ENCODE measurements at places on chromosomes 4 and X.
A peak's percentile ranks its signal among the peaks of the same experiment; 100 is the strongest.

DNA sequence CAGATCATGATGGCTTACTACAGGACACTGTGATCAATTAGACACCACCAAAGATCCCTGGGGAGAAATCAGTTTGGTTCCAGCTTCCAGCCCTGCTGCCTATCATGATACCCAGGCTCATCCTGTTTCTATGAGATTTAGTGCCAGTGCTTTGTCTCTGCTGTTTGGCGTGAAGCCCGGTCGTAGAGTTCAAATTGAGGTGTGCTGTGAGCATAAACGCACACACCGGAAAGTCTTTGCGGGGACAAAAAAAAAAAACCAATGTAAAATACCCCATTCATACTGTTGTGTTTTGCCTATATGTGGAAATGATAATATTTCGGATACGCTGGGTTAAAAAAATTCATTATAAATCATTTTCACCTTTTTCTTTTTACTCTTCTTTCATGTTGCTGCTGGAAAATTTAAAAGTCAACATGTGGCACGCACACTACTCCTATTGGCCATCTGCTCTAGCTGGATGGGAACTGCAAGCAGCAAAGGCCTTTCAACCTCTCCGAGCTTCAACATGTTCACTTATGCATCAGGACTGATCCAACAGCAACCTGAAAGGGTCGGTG, 607 bp upstream of the DKC1 start:
- no peak for DNase-seq

- DNase-seq, result no peak
Measured at GRCh38 chrX:131217989-131218388, 71.1 kb downstream of the IGSF1 start.

DNA sequence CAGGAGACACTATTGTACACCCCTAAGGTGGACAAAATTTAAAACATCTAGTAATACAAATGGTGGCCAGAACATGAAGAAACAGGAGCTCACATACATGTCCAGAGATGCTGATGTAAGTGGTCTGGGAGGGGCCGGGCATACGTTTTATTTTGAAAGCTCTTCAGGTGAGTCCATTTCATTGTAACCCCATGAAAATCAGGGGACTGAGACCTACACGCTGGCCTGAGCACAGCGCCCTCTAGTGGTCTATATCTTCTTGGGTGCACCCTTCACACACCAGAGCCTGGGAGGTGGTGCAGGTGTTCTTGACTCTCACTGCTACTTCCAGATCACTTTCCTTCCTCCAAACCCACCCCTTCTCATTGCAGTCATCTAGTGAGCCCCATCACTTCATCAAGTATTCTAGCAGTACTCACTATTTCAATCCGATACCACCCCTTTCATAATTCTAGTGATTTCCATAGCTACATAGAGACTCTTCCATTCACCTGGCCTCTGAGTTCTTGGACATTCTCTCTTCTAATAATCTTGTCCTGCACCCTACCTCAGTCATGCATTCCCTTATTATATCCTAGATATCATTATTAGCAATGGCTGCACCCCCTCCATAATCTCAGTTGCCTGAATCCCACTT, 4.3 kb upstream of the TLR6 start:
- DNase-seq, result peak; percentile 71

- no peak for DNase-seq
Measured at GRCh38 chr4:128757712-128758111, 51.8 kb upstream of the JADE1 start.

GRCh38 chr4:154807042-154807630, 26.1 kb downstream of the RBM46 start:
- DNase-seq, result peak; percentile 22

GRCh38 chr4:34732176-34732950, 1512.0 kb downstream of the ARAP2 start:
- DNase-seq, result no peak

- no peak for DNase-seq
Measured at GRCh38 chr4:38980903-38981676, 51.1 kb downstream of the TMEM156 start.

DNA sequence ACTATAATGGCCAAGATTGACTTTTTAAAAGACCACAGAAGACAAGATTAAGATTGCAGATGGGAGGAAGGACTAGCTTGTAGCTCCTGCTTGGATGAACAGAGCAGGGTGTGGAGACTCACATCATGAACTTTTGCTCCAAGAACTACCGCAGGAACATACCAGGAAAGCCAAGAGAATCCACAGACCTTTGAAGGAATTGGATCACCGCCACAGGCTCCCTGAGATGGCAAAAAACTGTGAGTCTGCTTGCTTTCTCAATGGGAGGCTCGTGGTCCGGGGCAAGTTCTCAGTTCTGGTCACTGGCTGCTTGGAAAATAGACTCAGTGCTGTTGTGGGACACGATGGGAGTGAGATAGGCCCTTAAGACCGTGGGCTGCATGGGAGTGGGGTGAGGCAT, 276.6 kb downstream of the CCSER1 start:
- DNase-seq, result no peak

DNA sequence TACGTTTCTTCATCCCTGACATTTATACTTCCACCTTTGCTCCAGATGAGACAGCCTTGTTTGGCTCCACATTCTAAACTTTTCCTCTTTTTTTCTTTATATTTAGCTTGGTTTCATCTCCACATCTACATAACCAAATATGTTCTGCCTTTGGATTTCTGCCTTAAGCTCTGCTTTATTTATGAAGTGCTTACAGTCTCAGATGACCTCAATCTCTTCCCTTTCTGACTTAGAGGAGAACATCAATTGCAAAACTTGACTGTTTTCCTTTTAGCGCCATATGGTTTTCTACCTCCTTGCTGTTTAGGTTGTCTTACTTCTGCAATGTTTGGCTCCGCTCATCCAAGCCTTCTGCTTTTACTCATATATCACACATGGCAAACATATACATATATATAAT, 7.5 kb downstream of the ASB5 start:
- DNase-seq, result no peak

DNA sequence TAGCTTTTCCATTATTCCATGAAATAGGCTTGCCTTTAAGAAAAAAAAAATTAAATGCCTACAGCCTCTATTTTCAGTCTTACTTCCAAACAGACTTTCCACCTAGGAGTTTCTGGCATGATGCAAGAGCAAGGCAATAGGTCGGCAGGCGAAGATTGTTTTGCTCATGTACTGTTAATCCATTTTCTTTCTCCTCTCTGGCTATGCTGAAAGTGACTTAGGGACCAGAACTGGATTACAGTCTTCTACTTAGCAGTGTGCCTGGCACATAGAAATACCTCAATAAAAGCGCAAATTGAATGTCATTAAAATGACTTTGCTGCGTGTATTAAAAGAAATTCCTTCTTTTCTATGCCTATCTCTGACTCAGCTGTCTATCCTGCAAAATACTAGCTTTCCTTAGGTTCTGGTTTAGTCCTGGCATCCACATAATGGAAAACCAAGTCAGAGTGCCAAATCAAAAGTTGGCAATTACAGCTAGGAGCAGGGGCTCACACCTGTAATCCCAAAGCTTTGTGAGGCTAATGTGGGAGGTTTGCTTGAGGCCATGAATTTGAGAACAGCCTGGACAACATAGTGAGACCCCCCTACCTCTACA, 51.9 kb downstream of the CC2D2A start:
- DNase-seq, result no peak

DNA sequence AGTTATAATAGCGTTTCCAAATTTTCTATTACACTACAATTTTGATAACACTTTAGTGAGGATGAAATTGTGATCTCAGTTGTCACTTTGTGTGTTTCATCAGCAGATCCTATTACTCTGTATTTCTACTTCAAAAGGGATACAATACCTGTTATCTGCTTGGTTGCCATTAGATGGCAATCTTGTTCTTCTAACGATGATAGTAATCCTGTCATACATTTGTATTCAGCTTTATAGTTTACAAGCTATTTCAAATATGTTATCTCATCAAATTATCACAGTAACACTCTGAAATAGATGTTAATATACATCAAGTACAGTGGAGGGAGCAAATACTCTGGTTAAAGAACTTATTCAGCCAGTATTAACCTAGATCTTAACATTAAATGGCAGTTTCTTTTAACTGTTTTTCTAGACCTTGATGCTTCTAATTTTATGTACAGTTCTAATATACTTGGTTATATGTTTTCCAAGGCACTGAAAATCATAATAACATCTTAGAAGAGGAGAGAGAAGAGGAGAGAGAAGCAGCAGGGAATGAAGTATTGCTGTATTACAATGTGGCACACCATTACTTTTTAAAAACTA, 292.0 kb downstream of the CCSER1 start:
- DNase-seq, result peak; percentile 9

GRCh38 chr4:8912506-8912905, 40.9 kb upstream of the HMX1 start:
- no peak for DNase-seq

DNA sequence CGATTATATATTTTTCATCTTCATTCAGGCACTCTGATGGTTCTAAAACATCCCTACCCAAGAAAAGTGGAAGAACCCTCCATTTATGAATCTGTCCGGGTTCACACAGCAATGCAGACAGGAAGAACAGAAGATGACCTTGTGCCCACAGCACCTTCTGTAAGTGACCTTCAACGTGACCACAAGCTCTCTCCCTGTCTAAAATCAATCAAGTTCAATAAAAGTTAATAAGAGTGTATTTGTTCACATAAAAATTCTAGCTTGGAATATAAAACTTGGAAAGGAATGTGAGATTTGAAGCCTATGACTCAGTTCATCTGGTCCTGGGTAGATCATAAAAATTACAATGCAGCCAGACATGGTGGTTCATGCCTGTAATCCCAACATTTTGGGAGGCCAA, 36.6 kb downstream of the DAPP1 start:
- DNase-seq, result no peak

- no peak for DNase-seq
Measured at GRCh38 chr4:81120055-81120454, 89.5 kb downstream of the BMP3 start.

DNA sequence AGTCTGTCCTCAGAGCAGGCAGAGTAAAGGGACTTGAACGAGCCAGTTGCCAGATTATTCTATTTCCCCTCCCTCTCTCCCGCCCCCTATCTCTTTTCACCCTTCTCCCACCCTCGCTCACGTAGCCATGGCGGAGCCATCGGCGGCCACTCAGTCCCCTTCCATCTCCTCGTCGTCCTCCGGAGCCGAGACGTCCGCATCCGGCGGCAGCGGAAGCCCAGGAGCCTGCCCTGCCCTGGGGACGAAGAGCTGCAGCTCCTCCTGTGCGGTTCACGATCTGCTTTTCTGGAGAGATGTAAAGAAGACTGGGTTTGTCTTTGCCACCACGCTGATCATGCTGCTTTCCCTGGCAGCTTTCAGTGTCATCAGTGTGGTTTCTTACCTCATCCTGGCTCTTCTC, 106.2 kb upstream of the SMAD1 start:
- no peak for DNase-seq

DNA sequence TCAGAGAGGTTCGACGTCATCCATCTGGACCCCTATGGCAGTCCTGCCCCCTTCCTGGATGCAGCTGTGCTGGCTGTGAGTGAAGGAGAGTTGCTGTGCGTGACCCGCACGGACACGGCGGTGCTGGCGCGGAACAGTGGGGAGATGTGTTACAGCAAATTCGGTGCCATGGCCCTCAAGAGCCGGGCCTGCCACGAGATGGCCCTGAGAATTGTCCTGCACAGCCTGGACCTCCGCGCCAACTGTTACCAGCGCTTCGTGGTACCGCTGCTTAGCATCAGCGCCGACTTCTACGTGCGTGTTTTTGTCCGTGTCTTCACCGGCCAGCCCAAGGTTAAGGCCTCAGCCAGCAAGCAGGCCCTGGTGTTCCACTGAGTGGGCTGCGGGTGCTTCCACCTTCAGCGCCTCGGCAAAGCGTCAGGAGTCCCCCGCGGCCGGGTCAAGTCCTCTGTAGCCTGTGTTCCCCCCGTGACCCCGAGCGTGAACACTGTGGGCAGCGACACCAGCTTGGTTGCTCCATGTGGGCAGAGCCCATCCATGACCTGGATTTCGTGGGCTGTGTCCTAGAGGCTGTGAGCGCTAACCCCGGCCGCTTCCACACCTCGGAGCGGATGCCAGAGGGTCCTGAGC, 186.7 kb upstream of the SLITRK2 start:
- DNase-seq, result no peak

DNA sequence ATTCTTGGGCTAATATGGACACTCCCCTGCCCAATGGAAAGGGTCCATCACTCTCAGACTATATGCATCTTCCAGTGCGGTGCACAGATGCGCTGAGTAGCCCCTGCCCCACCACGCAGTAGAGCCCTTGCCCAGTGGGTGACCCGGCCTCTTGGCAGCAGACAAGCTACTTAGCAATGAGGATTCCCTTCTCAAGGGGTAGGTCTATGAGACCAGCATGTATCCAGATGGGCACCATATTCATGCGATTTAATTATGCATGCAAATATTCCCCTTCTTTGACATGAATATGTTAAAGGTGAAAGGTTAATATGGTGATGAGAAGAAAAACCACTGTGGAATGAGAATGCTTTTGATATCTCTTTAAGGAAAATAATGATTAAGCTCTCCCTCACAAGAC, 77.7 kb downstream of the ZNF827 start:
- DNase-seq, result no peak

GRCh38 chr4:1512738-1513660, 106.8 kb upstream of the NKX1-1 start:
- peak; percentile 48 for DNase-seq

- DNase-seq, result no peak
Measured at GRCh38 chrX:49003696-49004095, 1.6 kb upstream of the GRIPAP1 start.

DNA sequence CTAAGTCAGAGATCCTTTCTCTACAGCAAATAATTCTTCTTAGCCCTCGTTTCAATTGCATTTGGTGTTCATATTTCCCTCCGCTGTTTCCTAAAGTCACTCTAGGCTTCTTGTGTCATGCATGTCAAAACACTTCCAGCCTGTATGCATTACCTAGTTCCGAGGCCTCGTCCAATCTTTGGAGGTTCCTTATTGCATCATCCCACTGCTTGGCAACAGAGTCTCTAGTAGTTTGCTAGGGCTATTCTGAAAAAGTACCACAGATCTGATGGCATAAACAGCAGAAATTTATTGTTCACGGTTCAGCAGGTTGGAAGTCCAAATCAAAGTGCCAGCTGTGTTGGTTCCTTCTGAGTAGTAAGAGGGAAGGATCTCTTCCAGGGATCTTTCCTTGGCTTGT, 5.9 kb downstream of the H2BW2 start:
- no peak for DNase-seq

GRCh38 chrX:106415276-106415895, 196.4 kb upstream of the RADX start:
- DNase-seq, result peak; percentile 1

DNA sequence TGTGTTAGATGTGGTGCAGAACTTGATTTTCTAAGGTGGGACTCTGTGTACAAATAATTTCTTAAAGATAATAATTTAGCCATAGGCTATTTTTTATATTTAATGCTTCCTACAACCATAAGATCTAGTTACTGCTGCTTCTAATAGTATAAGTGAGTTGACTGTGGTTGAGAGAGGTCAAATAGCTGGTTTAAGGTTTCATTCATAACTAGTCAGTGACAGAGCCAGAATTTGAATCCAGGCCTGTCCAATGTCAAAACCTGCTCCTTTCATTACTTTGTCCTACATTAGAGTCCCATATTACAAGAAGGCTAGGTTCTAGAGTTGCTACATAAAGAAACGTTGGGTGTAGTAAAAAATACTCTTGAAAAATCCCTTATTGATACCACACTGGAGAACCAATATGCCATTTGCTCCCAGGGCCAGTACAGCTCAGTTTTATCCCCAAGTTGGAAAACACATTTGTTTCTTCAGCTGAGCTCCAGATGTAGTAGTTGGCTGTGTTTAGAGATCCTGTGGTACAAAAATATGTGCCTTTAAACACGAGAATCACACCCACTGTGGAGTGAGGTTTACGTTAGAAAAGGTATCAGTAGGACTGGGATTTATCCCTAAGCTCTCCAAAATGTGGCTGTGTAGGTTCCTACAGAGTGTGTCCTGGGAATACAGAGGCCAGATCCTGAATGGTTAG, 84.3 kb downstream of the REPS2 start:
- no peak for DNase-seq

All from CD4-positive, alpha-beta T cell treated with Interleukin-21 for 1 hour (primary cell).